ENCODE measurements at places on chromosomes 5 and 9. TPM values are rescaled to one million over a fixed set of nuclear protein-coding genes. Genes with fewer than 3 reads are reported as not detected.

The SAPCD2 gene
- 0.18 TPM for polyA plus RNA-seq

The ZDHHC12 gene
- 18.5 TPM for polyA plus RNA-seq

The CAPSL gene
- polyA plus RNA-seq: not detected

The CDC25C gene
- polyA plus RNA-seq: not detected

The SLC34A1 gene
- not detected for polyA plus RNA-seq

The EDIL3 gene
- polyA plus RNA-seq: 0.11 TPM

The IL3 gene
- not detected for polyA plus RNA-seq

The PIK3R1 gene
- 29.7 TPM for polyA plus RNA-seq

The CNTFR gene
- polyA plus RNA-seq: 97.4 TPM

The RETREG1 gene
- polyA plus RNA-seq: 191 TPM

The GRPEL2 gene
- polyA plus RNA-seq: 11.0 TPM

The TLR4 gene
- 1.9 TPM for polyA plus RNA-seq

The NEUROG1 gene
- polyA plus RNA-seq: not detected

The HTR1A gene
- polyA plus RNA-seq: not detected

The TAF1L gene
- not detected for polyA plus RNA-seq

The WNT8A gene
- polyA plus RNA-seq: not detected
